ENCODE measurements at places on chromosomes 7 and 10.

DNA sequence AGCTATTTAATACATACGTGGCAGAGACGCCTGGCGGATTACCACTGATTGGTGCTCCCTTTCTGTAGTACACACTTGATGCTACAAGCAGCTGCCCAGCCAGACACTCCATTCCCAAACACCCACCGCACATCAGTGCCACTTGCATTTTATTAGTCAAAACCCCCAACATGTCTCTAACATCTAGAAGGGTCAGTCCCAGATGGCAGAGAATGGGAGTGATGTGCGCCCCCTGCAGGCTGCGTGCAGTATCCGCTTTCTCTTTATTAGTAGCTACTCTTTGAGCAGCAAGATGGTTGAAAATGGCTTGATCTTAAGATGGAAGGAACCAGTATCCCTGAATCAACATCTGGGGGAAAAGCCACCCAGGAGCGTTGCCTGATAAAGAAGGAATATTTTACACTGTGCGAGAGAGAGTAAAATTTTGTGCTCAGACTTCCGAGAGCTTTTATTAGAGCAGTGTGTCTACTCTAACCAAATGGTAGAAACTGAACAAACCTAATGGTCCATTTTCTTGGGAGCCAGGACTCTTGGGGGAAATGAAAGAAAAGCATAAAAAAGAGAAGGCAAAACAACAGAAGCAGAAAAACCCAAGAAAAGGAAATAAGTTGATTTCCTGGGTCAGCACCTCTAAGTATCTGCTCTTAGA, 78.3 kb downstream of the ST8SIA6 start:
- no peak for DNase-seq

- DNase-seq, result no peak
These were observed 44.9 kb downstream of the IL6 start for GRCh38 chr7:22771872-22772228.

- DNase-seq, result peak; percentile 60
These were observed 79.0 kb upstream of the TMEM168 start for GRCh38 chr7:112869111-112869774.

DNA sequence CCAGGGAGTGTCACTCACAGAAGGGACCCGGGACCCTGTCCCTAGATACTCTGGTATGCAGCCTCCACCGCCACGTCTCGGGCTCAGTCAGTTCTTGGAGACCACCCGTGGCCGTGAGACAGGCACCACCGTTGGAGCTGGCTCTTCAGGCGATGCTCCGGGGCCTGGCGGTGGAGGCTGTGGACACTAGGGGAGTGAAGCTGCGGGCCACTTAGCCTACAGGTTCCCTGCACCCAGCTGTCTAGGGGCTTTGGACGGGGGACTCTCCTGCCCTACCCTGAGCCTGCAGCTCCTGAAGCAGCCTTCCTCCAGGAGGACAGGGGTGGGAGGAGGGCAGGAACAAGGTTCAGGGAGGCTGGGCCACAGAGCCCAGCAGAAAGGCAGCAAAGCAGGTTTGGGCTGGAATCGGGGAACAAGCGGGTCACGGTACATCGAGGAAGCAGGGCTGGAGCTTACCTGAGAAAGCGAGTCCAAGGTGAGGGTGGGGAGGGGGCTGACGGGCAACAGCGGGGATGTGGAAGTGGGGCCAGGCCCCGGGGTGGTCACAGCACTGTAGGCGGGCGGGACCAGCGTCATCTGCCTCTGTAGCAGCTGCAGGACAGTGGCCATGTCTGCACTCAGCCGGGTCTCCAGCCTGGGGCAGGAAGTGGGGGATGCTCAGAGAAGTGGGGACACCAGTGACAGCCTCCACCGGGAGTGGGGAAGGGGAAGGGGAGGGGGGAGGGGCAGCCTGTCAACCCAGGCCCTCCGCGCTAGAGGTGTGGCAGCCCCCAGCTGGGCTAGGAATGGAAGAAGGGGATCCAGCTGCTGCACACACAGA, 31.5 kb downstream of the KCNH2 start:
- no peak for DNase-seq

DNA sequence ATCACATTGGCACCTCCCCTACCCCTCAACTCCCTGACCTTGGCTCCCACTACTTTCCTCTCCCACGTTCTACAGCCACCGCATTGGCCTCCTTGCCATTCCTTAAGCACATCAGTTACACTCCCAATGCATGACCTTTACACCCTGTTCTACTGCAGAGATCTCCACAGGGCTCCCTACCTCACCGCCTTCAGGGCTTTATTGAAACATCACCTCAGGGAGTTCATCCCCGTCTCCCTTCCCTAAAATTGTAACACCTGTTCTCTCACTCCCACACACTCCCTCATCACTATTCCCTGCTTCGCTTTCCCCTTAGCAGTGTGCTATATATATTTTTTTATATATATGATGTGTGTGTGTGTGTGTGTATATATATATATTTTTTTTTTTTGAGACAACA, 18.5 kb downstream of the CNNM1 start:
- DNase-seq, result no peak

GRCh38 chr10:78407966-78408365, 374.3 kb downstream of the RPS24 start:
- DNase-seq, result no peak

GRCh38 chr7:132226046-132226956, 350.0 kb downstream of the PLXNA4 start:
- DNase-seq, result no peak

GRCh38 chr10:63106111-63106755, 26.9 kb upstream of the NRBF2 start:
- DNase-seq, result no peak

- DNase-seq, result no peak
These were observed 223.7 kb upstream of the PCDH15 start for GRCh38 chr10:55024713-55025112.

GRCh38 chr10:74542077-74542476, 284.3 kb upstream of the KAT6B start:
- no peak for DNase-seq

GRCh38 chr10:4810092-4810491, 15.9 kb upstream of the AKR1E2 start:
- no peak for DNase-seq

GRCh38 chr10:95121904-95122303, 52.6 kb upstream of the CYP2C8 start:
- no peak for DNase-seq

DNA sequence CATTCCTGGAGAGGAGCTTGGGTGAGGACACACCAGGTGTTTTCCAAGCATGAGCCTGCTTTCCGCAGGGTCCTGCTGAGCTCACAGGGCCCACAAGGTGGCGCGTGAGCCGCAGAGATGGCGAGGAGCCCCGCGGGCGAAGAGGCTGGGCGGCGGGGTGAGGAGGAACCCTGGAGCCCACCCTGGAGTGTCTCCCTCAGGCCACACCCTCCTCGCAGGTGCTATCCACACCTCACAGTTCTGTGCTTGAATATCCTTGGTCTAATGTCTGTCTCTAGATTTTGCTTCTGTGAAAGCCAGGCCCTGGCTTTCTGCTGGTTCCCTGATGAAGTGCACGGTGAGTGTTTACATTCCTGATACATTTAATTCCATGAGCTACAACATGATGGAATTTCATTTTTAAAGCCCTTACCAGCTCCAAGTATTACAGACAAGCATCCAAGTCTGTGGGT, 433.6 kb downstream of the ACTR3B start:
- no peak for DNase-seq

DNA sequence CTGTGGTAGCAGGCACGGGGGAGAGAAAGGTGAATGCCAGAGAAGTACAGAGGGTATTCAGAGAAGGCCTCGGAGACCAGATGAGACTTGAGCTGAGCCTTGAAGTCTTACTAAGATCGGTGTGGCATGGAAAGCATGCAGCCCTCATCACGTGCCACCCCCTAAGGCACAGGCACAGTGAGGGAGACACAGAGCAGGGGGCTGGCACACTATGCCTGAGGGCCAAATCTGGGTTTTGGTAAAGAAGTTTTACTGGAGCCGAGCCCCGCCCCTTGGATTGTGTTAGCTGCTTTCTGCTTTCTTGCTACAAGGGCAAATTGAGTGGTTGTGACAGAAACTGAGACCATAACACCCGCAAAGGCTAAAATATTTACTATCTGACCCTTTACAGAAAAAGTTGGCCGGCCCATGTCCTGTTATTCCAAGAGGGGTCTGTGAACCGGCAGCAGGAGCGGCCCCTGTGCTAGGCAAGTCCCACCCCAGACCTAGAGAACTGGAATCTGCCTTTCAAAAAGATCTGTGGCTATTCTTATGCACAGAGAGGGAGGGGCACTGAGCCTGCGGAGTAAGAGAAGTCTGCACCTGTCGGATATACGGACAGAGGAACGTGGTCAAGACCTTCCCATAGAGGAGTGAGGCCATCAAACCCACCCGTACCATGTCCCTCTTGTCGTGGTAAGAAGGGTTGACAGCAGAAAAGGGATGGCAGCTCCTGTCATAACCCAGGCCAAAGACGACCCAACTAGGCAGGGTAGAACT, 109.3 kb upstream of the RHEB start:
- DNase-seq, result no peak

DNA sequence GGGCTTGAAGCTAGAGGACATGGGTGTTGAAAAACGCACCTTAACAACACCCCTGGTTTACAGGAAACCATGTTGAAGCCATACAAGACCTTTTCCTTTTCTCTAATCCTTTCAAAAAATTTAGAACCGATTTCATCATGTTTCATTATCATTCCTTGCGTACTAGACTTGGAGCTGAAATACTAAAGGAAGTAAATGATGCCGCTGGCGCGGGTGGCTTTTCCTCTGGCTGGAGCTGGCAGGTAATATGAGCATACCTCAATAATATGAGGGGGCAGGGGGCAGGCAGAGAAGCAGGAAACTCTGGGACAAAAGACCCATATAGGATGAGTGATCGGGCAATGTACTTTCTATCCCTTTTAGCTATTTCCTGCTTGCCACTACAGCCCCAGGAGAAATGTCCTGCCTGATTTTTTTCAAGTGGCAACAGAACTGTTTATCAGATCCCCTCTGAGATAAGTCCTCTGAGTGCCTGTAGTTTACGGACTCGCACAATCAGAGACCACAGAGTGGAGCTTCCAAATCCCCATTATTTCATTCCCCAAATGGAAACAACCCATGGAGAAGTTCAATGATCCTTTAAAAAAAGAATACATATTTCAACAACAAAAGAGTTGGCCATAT, 450.1 kb downstream of the KCNMA1 start:
- DNase-seq, result no peak

DNA sequence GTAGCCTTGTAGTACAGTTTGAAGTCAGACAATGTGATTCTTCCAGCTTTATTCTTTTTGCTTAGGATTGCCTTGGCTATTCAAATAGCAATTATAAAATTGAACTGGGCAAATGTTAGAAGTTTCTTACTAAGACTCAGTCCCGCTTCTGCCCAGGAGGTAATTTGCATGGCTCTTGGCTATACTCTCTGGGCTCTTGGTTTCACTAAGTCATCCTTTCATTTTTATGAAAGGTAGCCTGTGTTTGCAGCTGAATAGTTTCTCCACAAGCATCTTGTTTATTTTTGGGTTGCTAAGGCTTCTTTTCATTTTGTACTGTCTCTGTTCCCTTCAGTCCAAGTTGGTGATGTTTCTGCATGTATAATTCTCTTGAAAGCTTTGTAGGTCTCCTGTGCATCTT, 340.6 kb downstream of the SH2D4B start:
- DNase-seq, result no peak

DNA sequence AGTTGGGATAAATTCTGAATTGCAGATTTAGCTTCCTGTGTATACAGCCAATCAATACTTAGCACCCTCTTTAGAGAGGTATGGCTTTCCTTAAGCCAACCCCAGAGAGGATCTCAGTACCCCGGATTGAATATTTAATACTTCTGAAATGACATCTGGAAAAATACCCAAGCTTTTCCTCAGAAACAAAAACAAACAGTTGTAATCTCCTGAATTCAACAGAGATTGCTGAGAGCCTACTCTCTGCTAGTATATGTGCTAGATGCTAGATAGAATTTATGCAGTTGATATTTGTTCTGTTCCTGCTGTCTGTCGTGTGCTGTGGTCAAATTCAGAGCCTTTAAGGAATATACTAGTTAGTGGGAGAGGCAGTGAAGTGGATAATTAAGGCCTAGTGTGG, 21.1 kb downstream of the STARD3NL start:
- no peak for DNase-seq

GRCh38 chr10:11646450-11646849, 35.0 kb upstream of the USP6NL start:
- no peak for DNase-seq

DNA sequence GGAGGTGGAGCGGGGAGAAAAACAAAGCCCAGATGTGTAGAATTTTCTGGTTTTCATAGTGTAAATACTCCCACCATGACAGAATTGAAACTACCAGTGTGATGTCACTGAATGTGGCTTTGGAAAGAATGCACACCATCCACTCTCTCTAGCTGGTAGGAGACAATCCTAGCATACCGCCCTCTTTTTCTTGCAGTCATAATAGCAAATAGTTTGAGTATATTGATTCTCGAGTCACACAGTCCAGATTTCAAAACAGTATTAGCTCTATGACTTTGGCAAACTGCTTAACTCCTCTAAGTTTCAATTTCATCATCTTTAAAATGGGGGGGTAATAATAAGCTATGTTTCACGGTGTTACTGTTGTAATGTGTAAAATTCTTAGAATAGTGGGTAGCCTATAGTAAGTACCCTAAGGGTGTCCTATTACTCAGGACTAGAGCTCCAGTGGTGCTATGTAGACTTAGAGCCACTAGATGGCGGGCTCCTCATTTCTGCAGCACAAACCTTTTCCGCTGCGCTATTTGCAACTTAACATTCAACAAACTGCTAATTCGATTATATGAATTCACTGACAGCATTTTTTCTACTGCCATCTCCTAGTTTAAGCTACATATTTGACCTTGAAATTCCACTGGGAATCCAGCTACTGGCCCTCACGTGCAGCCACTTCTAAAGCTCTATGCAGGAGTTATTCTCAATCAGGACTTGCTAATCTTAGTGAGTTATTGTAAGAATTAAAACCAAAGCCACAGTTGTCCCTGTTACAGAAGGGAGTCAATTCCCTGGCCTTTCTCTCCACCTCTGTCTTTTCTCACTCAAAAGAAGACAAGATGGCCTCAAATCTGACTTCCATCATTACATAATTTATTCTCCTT, 18.7 kb downstream of the TAS2R40 start:
- DNase-seq, result peak; percentile 77

- DNase-seq, result no peak
These were observed 92.8 kb upstream of the HPS1 start for GRCh38 chr10:98539578-98539977.

DNA sequence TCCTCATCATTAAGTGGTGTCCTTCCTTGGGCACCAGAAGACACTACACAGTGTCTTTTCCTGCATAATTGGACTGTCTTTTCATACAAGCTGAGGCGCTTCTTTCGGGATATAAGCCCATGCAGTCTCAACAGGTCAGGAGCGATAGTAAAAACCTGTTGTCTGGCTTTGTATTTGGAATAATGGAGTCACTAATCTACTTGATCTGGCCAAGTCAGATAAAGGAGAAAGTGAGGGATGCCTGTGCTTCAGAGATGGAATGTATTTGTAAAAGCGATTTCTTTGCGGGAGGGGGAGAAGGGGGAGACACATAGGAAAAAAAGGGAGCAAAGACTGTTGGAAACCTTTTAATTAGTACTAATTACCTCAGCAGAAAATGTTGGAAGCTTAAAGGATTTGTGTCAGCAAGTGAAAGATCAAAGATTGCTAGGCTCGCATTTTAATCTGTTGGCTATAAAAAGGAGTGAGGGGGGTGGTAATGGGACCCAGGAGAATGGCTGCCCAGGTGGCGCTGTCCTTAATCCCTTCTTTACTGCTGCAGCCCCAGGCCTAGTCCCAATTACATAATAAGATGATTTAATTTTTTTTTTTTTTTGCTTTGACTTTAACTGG, 581.4 kb downstream of the LRMDA start:
- DNase-seq, result no peak
